ENCODE measurements at places on chromosomes 7 and 10. TPM values are rescaled to one million over a fixed set of nuclear protein-coding genes. Genes with fewer than 3 reads are reported as not detected.

Gene HABP2
- total RNA-seq, result 0.09 TPM

Gene MRC1
- 0.02 TPM for total RNA-seq

Gene HTR7
- total RNA-seq, result 0.17 TPM

Gene MARVELD1
- 54.4 TPM for total RNA-seq

Gene TMEM184A
- 8.1 TPM for total RNA-seq

Gene RAB18
- total RNA-seq, result 87.1 TPM

Gene COBL
- total RNA-seq, result 4.1 TPM

Gene SH2B2
- total RNA-seq, result 3.7 TPM

Gene PPIF
- total RNA-seq, result 130 TPM

Gene IDI2
- 0.09 TPM for total RNA-seq

Gene IFIT1B
- not detected for total RNA-seq

Gene LRRN3
- total RNA-seq, result not detected

Gene BMI1
- total RNA-seq, result 35.2 TPM

Gene VIPR2
- 0.02 TPM for total RNA-seq

Gene PALD1
- total RNA-seq, result 5.9 TPM

Gene PDE1C
- 2.5 TPM for total RNA-seq

Gene CACNA2D1
- 7.1 TPM for total RNA-seq

Gene PRF1
- not detected for total RNA-seq

Gene VSTM2A
- total RNA-seq, result not detected

Gene AQP1
- total RNA-seq, result 0.45 TPM

Gene CPVL
- total RNA-seq, result 0.53 TPM

Gene CFTR
- not detected for total RNA-seq

Gene EMX2
- total RNA-seq, result not detected

Gene MSMB
- total RNA-seq, result not detected

Gene GPR141
- not detected for total RNA-seq

Gene PIP
- total RNA-seq, result 0.16 TPM

Gene PON3
- 39.3 TPM for total RNA-seq

Gene CDC14C
- 0.03 TPM for total RNA-seq

Gene MBL2
- not detected for total RNA-seq

Gene SLC25A13
- 39.9 TPM for total RNA-seq

Gene HMX2
- not detected for total RNA-seq

Gene STOX1
- 0.73 TPM for total RNA-seq

Gene RARRES2
- not detected for total RNA-seq

Gene SLC26A3
- not detected for total RNA-seq

Gene UCMA
- not detected for total RNA-seq
